Pons (tissue), 1 donor: ENCODE measurements at places on chromosomes 16 and 17.

GRCh38 chr17:40947929-40948328 is 10.5 kb upstream of the KRT23 start:
- no peak for DNase-seq

DNA sequence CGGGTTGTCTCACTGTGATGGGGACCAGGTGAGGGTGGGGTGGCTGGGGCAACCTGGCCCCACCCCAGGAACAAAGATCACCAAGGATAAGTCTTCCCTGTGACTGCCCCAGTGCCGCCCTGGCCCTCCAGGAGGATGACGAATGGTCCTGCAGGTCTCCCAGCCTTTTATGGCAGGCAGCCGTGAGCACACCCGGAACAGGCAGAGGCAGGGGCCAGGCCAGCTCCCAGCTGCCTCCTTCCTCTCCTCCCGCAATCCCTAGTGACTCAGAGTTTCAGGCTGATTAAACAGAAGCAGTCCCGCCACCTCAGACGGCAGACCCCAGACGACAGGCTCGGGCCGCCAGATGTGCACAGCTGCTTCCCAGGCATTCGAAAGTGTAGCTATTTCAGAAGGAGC is 13.3 kb downstream of the JUP start:
- DNase-seq: no peak

GRCh38 chr16:90048347-90048722 is 28.8 kb downstream of the PRDM7 start:
- no peak for DNase-seq

- DNase-seq: no peak
These were observed 95.9 kb downstream of the ABCC1 start for GRCh38 chr16:16045296-16045695.

DNA sequence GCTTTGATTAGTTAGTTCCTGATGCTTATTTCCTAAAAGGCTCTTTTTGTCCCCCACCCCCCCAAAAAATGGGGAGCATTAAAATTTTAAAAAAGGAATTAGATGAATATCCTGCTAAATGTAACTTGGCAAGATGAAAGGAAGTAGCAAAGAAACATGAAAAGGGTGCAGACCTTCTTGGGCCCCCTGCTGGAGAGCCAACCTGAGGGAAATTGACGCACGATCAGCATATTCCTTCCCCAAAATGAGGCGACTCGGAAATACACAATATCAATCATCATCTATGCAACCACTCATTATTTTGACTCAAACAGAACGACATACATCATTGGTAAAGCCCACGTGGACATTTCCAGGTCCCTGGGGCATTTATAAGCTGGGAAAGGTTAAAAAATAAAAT is 59.7 kb downstream of the GRIN2A start:
- DNase-seq: no peak

GRCh38 chr17:56803071-56803470 is 30.6 kb downstream of the C17orf67 start:
- DNase-seq: no peak

DNA sequence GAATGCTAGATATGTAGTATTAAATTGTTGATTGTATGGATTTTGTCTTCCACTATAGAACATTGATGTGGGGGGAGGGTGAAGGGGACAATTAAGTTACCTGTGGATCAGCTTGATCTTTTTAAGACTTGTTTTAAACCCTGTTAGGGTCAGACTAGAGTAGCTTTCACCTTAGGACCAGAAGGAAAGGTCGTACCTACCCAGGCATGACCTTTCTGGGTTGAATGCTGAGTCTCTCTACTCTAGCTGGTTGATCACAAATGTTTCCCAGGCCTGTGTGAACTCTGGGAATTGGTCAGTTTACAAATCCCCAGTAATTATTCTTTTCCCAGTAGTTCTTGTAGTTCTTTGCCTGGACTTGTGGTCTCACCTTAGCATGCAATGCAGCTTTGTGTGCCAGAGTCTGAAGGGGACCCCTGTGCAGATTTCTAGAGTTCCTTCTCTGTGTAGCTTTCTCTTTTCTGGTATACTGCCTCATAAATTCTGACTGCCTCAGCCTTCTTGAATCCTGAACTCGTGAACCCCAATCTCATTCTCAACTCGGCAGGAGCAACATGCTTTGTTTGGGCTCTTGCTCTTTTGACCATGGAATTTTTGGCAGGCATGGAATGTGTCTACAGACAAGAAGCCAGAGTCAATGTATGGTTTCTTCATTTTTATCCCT is 54.1 kb downstream of the VMP1 start:
- DNase-seq: no peak

DNA sequence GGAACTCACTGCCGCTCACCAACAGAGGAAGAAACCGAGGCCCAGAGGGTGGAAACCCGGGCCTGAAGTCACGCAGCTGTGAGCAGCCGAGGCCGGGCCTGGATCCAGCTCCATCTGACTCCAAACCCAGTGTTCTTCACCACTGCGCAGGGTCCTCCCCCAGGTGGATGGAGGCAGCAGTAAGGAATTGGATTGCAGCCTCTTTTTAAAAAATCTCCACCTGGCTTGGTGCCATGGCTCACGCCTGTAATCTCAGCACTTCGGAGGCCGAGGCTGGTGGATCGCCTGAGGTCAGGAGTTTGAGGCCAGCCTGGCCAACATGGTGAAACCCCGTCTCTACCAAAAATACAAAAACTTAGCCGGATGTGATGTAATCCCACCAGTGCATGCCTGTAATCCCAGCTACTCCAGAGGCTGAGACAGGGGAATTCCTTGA is 177.2 kb downstream of the FOXL1 start:
- DNase-seq: no peak

GRCh38 chr17:70242781-70243437 is 73.6 kb downstream of the KCNJ2 start:
- DNase-seq: no peak

DNA sequence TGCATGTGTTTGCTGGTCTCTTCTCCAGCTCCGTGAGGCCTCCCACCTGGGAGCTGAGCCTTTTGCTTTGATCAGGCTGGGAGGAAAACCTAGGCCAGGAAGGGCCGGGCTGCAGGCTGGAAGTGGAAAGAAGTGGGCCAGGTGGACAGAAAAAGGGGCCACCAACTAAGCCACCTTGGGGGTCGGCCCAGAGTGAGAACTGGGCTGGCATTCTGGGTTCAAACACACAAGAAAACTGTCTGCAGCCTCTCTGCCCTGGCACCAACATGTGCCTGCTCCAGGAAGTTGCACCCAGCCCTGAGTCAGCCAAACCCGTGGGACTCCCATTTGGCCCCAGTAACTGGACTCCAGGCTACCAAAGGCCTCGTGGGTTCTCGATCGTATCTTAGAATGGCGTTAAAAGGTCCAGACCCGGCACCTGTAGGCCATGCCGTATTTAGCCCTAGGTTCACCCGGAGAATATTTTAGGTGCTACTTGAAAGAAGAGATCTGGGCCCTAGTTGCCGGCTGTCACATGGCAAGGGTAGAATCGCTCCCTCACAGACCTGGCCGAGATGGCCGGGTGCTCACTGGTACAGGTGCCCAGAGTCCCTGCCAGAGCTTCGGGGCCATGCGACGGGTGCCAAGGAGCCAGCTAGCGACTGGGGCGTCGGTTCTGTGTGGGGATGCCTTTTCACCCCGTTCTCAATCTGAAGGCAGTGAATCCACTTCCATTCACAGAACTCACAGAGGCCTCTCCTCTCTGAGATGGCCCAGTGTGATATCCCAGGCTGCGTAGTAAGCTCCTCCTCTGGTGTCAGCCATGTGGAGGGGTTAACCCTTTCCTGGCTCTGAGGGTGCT is 236.6 kb downstream of the MRTFB start:
- no peak for DNase-seq

DNA sequence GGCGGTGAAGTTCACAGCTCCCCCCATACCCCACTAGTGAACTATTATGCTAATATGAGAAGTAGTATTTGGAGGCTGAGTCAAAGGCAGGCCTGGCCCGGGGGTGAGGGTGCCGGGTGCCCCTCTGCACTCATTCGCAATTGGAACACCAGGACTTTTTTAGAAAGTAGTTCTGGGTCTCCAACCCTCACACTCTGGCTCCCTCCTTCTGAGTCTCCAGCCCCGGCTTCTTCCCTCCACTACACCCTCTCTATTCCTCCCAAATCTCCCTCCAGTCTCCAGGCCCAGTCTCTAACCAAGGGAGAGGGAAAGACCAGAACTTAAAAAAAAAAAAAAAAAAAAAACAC is 11.3 kb upstream of the HOXB2 start:
- no peak for DNase-seq

DNA sequence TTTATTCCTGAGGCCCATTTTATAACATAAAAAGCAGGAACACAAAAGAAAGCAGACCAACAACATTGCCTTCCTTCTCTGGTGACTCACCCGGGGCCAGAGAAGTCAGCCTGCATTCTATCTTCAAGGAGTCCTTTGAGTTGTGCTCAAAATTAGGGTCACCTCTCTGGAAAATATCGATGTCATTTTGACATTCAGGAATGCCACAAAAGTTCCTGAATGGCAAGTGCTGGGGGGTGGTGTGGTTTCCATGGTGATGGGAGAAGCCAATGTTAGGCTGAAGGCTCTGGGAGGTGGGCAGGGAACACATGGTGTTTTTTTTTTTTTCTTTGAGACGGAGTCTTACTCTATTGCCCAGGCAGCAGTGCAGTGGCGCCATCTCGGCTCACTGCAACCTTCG is 159.6 kb downstream of the HAPSTR1 start:
- no peak for DNase-seq

GRCh38 chr17:42642336-42642735 is 16.7 kb upstream of the TUBG2 start:
- DNase-seq: no peak

- DNase-seq: no peak
These were observed 31.4 kb downstream of the CACNA1H start for GRCh38 chr16:1184156-1184868.

- no peak for DNase-seq
These were observed 22.7 kb downstream of the PLEKHG4 start for GRCh38 chr16:67302076-67302475.

GRCh38 chr16:50615891-50616290 is 65.2 kb downstream of the SNX20 start:
- DNase-seq: no peak

DNA sequence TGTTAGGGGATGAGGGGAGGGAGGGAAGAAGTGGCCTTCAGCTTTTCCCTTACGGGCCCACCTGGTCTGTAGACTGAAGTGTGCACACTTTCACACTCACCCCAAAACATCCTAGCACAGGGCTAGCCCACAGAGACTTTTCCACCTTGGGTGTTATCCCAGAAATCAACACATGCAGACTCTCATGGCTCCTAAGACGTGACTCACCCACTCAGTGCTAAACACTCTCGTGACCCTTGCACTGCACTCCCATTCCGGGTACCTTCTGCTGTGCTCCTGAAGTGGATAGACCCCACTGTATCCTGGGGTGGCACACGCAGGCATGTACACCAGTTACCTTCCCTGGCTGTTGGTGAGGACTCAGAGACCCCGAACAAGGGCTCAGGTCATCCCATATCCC is 23.0 kb upstream of the ABCC3 start:
- no peak for DNase-seq

- DNase-seq: peak; percentile 41
These were observed 1305.6 kb downstream of the CDH11 start for GRCh38 chr16:63816276-63816675.

- no peak for DNase-seq
These were observed 5.4 kb downstream of the BANP start for GRCh38 chr16:87956365-87957231.

- DNase-seq: no peak
These were observed 8.2 kb downstream of the PLD2 start for GRCh38 chr17:4815043-4815675.
